ENCODE measurements at places on chromosomes 1 and 21. TPM values are rescaled to one million over a fixed set of nuclear protein-coding genes. Genes with fewer than 3 reads are reported as not detected.

Gene AADACL4
- not detected for total RNA-seq

Gene TMCC2
- 5.2 TPM for total RNA-seq

Gene SLC66A1
- 33.9 TPM for total RNA-seq

Gene SIM2
- total RNA-seq: not detected

All from smooth muscle cell of trachea (primary cell).